CD8-positive, alpha-beta memory T cell (primary cell): ENCODE measurements at places on chromosomes 2 and 18. TPM values are rescaled to one million over a fixed set of nuclear protein-coding genes. Genes with fewer than 3 reads are reported as not detected.
A peak's percentile ranks its signal among the peaks of the same experiment; 100 is the strongest.

FNDC4 gene
- not detected for polyA plus RNA-seq

NOSTRIN gene
- polyA plus RNA-seq, result not detected

ERLEC1 gene
- polyA plus RNA-seq, result 43.9 TPM

GRCh38 chr18:13653746-13654433 lies 72.5 kb downstream of the FAM210A start:
- DNase-seq, result no peak

- DNase-seq, result no peak
These were observed 31.4 kb downstream of the ATOH8 start for GRCh38 chr2:85785027-85785822.

- DNase-seq, result no peak
These were observed 52.3 kb downstream of the MYCN start for GRCh38 chr2:15992457-15993231.

DNA sequence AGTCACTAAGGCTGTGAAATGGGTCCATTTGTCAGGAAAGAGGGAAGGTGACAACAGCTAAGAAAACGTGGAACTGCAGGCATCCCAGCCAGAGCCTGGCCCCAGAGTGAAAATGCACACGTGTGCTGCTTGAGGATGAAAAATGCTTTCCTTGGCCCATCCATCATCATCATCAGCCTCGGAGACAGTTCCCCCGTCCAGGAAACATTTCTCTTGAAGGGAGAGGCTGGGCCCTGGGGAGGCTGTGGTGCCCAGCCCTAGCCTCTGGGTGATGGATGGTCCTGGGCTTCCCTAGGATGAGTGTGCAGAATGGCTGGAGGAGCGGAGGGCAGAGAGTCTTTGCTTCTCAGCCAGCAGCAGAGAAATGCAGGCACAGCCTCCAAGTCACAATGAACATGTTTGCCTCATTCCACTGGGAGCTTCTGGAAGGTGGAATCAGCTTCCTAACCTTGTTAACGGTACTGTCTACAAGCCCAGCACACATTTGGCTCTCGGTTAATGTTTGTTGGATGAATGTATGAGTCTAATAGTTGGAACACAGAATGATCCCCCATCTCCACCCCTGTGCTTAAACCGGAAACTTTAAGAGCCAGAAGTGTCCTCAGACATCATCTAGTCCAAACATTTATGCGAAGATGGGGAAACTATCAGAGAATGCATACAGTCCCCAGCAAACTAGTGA lies 164.0 kb downstream of the RDH14 start:
- no peak for DNase-seq

DNA sequence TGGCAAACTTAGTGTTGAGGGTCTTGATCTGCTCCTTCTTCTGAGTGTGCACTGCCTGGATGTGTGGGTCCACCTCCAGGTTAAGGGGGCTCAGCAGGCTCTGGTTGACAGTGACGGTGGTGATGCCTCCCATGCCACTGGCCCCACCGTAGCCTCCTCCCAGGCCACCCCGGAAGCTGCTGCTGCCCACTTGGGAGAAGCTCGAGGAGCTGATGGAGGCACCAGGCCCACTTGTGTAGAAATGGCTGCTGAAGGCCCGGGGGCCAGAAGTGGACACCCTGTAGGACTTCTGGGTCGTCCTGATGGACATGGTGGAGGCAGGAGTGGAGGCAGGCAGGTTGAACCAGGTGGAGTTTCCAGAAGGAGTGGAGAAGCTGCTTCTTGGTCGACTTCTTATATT lies 6.4 kb upstream of the DUSP19 start:
- DNase-seq, result no peak

STPG4 gene
- polyA plus RNA-seq, result not detected

- DNase-seq, result no peak
These were observed 1.0 kb downstream of the ZDBF2 start for GRCh38 chr2:206275312-206276055.

ABCG8 gene
- polyA plus RNA-seq, result not detected

GRCh38 chr18:72460210-72460680 lies 83.9 kb downstream of the CBLN2 start:
- no peak for DNase-seq

IL1R2 gene
- polyA plus RNA-seq, result not detected

DNA sequence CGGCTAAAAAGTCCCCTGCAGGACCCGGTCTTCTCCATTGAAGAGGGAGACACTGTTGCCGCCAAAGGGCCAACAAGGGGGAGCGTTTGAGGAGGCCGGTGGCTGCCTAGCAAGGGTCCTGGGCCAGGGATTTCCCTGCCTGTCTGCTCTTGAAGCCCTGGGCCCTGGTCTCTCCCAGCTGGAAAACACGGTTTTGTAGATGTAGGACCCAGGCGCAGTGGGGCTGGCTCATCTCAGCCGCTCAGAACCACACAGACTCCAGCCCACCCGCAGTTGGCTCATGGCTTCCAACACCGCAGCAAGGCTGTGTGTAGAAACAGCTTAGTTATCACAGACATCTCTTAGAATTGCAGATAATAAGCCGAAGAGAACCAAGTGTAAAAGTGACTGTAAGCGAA lies 57.1 kb upstream of the TWIST2 start:
- DNase-seq, result no peak

DNA sequence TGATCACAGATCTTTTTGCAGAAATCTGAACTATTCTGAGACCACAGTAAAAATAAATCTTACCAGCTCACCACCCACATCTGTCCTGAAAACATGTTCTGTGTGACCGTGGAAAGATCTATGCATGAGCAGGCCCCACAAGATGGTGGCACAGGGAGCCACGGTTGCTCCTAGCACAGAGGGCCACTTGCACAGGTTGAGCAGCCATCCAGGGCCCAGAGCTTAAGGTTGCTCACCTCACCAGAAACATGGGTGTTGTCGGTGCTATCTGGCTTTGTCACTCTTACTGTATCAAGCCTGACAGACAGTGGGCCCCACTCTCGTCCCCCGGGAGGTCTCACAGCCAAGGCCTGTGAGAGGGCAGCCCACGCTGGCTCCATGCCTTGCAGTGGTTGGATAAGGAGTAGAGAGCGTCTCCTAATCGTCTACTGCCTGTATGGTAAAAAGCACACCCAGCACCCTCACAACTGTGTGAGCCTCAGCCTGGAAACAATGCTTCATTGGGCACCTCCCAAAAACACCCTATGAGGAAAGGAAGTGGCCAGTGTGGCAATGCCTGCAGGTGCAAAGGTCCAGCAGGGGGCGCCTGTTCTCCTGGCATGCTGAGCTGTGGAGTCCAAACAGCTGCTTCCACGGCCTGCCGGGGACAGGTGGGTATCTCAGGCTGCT lies 19.6 kb downstream of the TUBB6 start:
- DNase-seq, result peak; percentile 41

MYO5B gene
- not detected for polyA plus RNA-seq

NYAP2 gene
- not detected for polyA plus RNA-seq

GRCh38 chr2:203987959-203988358 lies 51.4 kb downstream of the ICOS start:
- no peak for DNase-seq

- DNase-seq, result no peak
These were observed 21.3 kb upstream of the TTN start for GRCh38 chr2:178828486-178828881.

DNA sequence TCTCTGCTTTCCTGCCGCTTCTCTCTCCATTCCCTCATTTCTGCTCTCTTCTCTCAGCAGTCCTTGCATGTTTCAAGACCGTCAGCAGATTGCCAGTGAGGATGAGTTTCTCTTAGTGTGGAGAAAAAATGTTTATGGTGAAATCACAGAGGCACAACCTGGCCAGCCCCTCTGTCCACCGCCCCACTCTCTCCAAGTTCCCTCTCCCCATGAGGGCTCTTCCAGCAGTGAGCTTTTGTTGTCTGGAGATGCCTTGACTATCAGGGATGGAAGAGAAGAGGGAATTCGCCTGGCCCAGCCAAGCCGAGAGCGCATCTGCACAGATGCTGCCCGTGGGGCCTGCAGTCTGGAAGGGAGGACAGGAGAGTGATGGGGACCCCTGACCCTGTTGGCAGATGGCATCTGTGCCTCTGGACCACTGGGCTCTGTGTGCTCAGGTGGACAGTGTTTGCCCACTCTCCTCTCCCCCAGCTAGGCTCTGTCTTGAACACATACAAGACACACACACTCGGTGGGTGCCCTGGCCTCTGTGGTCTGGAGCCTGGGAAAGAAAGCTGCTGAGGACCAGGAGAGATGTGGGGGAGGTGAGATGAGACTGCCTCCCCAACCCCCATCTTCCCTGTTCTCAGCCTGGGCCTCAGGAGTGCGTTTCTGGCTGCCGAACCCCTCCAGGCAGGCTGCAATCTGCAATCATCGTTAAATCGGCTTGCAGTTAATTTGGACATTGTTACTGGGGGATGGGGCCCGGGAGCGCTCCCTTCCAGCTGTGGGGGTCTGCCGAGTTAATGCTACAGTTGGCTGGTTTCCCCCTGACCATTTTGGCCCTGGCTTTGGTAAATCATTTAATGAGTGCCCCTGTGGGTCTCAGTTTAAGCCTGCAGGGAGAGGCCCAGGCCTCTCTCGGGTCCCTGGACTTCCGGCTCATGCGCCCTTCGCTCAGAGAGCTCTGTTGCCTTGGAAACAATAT lies 4.5 kb downstream of the ITM2C start:
- no peak for DNase-seq

DNA sequence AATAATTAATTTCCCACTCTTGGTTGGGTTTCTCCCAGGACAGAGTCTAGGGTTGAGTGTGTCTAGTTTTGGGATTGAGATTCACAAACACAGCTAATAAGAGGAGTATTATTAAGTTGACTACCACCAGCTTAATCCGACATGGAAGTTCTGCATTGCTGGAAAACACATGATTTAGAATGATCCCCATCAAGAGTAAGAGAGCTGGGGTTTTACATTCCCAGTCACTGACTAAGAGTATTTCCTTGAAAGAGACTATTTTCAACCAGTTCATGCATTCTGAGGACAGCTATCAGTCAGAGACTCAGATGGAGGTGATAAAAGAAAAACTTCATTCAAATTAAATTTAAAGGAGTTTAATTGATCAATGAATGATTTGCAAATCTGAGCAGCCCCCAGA lies 334.6 kb upstream of the LRATD1 start:
- DNase-seq, result no peak

DNA sequence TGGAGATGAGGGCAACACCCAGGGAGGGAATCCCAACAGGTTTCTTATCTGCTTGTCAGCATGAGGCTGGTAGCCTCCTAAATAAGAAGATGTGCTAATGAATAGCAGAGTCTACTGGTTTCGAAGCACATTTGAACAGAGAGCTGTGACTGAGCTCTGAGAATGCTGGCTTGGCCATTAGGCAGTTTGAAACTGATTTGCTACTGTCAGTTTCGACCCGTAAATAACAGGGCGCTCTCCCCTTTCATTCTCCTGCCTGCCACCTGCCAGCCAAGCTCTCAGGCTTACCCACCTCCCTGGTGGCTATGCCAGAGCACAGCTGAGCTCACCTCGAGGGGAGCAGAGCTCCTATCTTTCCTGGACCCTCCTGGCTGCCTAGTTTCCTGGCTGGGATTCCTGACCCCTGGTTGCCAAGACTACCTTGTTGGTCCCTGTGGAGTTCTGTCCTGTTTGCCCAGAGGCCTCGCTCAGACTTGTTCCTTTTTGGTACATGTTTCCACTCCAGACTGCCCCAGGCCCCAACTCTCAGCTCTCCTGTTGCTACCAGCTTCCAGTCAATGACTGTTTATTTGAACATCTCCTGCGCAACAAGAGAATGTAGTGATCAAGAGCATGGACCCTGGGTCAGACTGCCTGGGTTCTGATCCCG lies 102.3 kb upstream of the ALPP start:
- no peak for DNase-seq

DNA sequence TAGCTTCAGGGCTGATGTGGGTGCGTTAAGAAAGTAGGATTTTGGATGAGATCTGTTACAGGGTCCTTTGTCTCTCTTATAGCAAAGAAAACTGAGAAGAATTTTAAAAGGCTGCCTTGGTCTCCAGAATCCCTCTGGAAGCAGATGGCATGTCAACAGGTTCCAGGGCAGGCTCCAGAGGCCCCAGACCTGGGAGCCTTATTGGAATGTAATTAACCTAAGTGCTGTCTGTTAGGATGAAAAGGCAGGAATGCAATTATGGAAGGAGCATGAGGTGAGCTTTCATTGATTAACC lies 97.2 kb upstream of the PKDCC start:
- no peak for DNase-seq

DNA sequence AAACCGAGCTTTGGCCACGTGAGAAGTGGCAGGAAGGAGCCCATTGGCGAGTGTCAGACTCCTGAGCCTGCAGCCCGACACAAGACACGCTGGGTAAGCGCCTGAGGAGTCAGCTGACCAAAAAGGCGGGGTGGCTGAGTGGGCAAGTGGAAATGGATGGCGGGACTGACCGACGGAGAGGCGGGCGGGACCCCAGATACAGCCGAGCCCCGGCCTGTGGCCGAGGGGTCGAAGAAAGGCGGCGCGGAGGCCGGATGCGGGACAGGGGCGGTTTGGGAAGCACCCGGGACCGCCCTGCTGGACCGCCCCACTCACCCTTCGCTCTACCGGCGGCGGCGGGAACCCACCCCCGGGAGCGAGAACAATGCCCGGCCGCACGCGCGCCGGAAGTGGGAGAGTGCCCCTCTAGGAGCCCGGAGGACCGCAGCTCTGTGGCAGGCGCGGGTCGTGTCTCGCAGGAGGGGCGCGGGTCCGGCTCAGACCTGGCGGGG lies 22.8 kb downstream of the ZSCAN30 start:
- DNase-seq, result peak; percentile 51

GRCh38 chr2:184256611-184257010 lies 341.7 kb upstream of the ZNF804A start:
- no peak for DNase-seq

GRCh38 chr18:79511271-79511670 lies 115.5 kb downstream of the NFATC1 start:
- DNase-seq, result no peak

- DNase-seq, result no peak
These were observed 7.1 kb downstream of the ZNF407 start for GRCh38 chr18:74604774-74605173.

- DNase-seq, result no peak
These were observed 37.0 kb upstream of the EPC2 start for GRCh38 chr2:148607566-148607965.

DNA sequence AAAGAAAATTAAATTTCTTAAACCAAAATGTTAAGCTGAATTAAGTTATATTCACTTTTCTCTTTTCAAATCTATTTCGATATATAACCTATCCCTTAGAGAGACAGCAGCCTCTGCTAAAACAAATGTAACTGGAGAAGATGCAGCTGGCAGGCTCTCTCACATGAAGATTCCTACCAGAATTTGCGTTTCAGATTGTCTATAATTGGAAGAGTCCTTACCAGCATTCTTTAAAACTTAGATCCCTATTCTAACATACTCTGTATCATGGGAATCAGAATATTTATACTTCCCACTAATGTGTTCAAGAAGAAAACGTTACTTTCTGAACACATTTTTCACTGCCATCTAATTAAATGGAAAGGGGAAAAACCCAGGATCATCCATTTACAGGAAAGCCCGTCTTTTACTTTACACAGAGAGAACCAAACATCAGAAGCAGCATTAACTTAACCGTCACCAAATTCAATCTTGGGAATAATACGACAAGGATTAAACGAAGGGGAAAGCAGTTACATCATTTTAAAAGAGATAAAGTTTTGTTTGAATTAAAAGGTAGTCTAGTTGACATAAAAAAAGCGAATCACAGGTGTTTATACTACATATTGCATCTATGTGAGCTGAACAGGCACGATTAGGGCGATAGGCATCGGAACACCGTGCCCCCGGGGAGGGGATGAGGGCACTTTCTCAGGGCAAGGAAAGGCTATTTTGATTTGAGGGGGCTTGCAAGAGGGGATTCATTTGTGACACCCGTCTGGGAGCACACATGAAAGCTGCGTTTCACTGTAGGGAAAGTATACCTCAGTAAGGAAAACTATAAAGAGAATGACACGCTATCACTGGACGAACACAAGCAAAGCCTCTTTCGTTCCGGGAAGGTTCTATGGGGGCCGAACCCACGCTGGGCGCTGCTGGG lies 1.3 kb downstream of the PTPN2 start:
- DNase-seq, result no peak

- no peak for DNase-seq
These were observed 4.4 kb downstream of the ADRA2B start for GRCh38 chr2:96111823-96112500.
